ENCODE measurements at places on chromosomes 3 and 15.

DNA sequence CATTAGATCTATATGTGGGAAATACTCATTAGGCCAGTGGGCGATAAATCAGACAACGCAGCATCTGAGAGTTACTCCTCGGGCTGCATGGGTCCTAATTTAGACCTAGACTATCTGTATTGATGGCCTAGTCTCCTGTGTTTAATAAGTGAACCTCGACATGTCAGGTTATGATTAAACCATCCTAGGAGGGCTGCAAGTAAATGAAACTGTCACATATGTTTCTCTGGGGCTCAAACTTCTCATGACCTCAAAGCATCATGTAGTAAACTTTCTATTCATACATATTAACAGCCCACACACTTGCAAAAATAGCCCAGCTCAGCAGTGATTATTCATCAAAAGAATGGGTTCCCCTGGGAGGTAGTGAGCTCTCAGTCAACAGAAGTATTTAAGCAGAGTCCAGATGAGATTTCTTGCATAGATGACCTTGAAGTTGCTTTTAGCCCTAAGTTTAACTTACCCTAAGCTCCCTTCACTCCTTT is 51.6 kb downstream of the RAB11A start:
- DNase-seq = no peak

GRCh38 chr3:23331141-23331935 is 128.2 kb downstream of the UBE2E2 start:
- DNase-seq = no peak

GRCh38 chr15:59550956-59551355 is 60.6 kb upstream of the GCNT3 start:
- no peak for DNase-seq

GRCh38 chr3:138227650-138228049 is 40.5 kb downstream of the ARMC8 start:
- DNase-seq = no peak

DNA sequence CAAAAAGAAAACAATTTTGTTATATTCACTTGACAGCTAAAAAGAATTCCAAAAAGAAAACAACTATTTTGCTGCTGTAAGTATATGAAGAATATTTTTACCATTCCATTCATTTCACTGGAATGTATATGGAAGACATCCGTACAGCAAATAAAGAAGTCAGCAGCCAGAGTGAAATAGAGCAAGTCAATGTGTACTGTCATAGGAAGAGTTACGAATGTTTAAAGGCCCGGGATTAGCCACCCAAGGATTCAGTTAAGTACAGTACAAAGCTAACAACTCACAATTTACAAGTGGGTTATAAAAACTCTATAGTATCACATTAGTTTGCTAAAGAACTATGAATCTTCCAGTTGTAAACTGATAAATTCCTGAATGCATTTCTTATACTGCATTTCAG is 14.4 kb upstream of the XXYLT1 start:
- no peak for DNase-seq

DNA sequence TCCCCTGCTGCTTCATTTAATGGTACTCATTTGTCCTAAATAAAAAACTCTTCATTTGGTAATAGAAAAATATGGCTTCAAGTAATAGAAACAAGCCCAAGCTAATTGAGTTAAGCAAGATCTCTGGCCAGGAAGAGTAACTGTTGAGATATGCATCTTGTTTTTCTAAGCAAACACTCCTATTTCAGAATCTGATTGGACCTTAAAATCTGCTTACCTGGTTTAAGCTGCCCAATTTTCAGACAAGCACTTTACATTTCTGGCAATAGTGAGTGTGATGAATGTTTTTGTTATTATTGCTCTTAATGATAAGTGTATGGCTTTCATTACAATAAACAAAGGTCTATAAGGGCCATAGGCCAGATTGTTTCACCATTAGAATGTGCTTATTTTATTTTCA is 86.2 kb downstream of the CMSS1 start:
- DNase-seq = no peak

GRCh38 chr3:7978087-7978422 is 523.6 kb upstream of the LMCD1 start:
- no peak for DNase-seq

GRCh38 chr15:44836094-44836493 is 99.8 kb downstream of the TRIM69 start:
- no peak for DNase-seq

- DNase-seq = no peak
Observed at GRCh38 chr15:33315044-33315443, 4.3 kb downstream of the RYR3 start.

DNA sequence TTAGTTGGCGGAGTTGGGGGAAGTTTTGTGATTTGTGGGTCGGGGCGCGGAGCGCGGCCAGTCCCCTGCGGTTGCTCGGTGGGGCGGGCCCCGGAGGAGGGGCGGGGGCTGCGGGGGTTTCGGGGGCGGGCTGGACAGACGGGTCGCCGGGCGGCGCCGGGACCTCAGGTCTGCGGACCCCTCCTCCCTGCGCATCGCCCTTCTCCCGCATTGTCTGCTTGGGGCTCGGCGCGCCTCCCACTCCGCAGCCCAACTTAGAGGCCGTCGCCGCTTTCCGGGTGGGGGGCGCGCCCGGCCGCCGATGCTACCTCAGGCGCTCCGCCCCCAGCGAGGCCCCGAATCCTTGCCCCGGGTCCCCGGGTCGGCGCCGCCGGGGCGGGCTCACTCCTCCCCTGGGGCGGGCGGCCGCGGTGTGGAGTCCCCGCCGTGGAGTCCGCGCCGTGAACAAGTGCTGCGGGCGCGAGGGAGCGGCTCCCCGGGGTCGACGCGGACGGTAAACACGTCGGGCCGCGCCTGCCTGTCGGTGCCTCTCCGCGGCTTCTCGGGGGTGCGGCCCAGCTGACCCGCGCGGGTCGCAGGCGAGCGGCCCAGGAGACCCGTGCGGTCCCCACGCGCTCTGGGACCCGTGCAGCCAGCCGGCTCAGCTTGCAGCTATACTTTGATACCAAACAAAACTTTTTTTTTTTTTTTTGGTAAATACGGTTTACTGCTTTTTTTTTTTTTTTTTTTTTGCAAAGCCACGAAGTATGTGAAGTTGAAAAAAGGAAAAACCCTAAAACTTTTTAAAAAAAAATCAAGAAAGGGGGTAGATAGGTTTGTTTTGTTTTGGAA is 624 bp downstream of the AKAP13 start:
- DNase-seq = peak; percentile 72

GRCh38 chr3:31448035-31448881 is 84.5 kb upstream of the STT3B start:
- DNase-seq = no peak

- DNase-seq = no peak
Observed at GRCh38 chr3:100045696-100046095, 68.6 kb downstream of the FILIP1L start.

- DNase-seq = no peak
Observed at GRCh38 chr3:39783680-39784079, 25.7 kb upstream of the MYRIP start.

DNA sequence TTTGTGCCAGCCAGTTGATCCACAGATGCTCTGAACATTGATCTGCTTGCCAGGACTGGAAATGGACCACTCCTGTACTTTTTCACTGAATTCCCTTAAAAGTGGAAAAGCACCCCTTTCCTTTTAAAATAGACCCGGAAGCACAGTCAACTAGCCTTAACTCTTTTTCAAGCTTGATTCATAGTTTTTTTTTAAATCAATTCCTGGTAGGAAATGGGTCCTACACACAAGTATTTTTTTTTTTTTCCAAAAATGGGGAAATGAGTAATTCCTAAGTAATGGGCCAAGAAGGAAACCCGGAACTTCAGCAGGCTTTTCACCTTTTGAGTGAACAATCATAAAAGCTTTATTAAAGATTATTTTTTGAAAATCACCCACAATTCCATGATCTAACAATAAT is 234.4 kb upstream of the ADAMTS9 start:
- DNase-seq = no peak

DNA sequence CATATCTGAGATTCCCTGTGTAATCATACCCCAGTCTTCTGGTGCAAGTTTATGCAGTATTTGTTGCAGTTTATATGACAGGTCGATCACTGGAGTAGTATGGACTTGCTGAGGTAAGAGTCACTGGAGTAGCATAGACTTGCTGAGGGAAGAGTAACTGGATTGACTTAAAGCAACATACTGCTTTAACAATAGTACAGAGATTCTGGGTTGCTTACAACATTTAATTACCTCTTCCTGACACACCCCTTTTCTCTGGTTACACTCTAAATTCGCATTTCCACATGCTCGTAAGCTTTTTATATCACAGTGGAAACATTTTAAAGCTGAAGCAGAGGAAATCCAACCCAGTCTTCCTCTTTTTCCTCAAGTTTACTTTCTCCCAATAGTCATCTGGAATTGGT is 11.8 kb downstream of the AAGAB start:
- no peak for DNase-seq

- DNase-seq = no peak
Observed at GRCh38 chr3:142530296-142530695, 48.2 kb downstream of the ATR start.

GRCh38 chr15:101210058-101210457 is 41.8 kb downstream of the CHSY1 start:
- no peak for DNase-seq

DNA sequence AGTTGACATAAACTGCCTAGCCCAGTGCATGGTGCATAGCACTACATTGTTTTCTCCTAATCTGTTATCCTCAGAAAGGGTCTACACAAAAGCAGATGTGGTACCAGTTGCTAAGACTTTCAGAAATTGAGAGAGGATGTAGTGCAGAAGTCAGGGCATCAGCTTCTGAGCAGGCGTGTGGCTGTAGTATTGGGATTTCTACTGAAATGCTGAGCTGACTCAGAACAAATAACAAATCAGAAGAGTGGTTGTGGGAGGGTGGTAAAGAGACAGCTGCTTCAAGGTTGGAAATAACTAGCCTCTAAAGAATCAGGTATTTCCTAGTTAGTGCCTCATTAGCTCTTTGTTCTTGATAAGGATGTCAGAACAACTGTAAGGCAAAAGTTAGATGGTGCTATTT is 161.3 kb downstream of the AKAP13 start:
- no peak for DNase-seq
